HuH-7.5 (cell line): ENCODE measurements at places on chromosomes 3 and 15.

DNA sequence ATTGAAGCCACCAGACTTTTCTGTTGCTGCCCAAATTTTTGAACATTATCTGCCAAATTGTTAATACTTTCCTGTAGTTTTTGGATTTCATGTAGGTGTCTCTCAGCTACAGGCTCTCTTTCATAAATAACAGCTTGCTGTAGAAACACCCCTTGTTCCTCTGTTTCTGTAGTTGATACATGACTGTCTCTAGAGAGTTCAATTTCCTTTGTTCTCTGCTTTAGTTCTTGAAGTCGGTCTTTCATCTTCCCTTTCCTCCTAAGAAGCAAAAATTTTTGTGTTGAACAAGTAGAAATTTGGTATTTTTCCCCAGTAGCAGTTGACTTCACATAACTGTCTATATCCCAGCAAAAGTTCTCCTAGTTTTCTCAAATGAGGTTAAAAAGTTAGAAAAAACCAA is 13.4 kb downstream of the STX19 start:
- no peak for DNase-seq

GRCh38 chr3:18687286-18687685 is 262.1 kb upstream of the SATB1 start:
- no peak for DNase-seq

- DNase-seq = no peak
These were observed 1119.0 kb downstream of the NAALADL2 start for GRCh38 chr3:175977968-175978752.

DNA sequence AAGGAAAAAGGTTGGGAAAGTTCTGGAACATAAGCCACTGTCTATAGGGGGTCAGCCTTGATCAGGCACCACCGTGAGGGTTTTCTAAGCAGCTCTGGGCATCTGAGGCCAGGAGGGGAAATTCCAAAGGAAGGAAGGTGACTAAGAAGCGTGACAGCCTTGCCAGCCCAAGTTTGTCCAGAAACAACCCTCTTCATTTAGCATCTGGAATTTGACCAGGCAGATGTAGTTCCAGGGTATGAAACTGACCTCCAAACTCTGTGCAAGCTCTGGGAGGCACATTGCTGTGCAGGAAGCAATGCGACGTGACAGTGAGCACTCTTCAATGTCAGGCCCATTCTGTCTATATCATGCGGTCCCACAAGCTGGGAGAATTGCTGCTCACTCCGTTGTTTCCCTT is 85.4 kb upstream of the TPM1 start:
- no peak for DNase-seq

GRCh38 chr3:133930341-133930933 is 34.8 kb upstream of the RAB6B start:
- DNase-seq = peak; percentile 56

DNA sequence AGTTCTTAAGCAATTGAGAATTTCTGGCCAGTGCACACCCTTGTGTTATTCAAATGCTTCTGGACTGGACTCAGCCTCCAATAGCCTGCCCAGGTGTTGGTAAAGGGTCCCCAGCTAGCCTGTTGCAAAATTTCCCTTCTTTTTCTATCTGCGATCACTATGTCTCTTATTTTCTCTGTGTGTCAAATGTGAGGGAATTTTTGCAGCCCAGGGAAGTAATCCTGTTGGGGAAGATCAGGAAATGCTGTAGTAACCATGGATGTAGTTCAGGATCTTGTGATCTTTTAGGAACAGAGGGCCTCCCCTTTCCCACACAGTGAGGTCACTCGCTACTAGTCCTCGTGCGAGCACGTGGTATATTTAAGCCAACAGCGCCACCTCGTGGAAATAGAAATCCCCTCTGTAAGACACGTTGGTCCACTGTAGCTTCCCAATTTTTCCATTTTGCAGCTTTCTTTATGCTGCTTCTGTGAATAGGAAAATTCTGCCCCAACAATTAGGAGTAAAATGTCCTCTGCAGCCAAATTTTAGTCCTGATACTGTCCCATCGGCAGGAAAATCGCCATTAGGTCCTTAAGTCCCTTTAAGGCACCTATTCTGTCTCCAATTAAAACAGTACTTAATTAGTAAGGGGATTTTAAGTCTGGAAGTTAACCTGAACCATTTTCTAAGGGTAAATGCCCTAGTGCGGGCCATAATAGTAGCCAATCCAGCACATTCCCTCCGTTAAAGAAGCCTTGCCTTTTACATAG is 4.0 kb upstream of the SMCO1 start:
- no peak for DNase-seq

DNA sequence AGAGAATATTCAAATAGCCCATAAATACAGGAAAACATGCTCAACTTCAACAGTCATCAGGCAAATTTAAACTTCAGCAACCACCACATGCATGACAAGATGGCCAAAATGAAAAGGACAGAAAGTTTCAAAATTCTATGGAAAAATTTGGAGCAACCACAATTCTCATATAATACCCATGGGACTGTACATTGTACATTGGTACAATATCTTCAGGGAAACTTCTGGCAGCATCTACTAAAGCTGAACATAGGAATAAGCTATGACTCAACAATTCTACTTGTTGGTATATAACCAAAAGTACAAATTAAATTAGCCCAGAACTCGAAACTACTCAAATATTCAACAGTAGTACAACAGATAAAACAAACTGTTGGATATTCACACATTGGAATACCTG is 847.6 kb downstream of the TBL1XR1 start:
- DNase-seq = no peak

DNA sequence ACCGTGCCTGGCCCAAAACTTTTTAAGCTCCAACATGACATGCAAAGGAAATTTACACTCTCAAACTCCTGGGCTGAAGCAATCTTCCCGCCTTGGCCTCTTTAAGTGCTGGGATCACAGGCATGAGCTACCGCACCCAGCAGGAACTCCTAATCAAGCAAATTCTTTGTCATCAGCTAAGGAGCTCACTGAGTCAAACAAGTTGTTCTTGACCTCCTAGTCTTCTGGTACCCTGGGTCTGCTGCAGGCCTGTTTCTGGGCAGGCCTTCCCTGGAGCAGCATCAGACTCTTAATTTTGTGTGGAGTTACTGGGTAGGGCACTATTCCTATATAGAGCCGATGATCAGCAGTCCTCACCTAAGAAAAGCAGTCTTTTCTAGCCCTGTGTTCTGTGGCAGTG is 68.4 kb upstream of the FLNB start:
- no peak for DNase-seq

DNA sequence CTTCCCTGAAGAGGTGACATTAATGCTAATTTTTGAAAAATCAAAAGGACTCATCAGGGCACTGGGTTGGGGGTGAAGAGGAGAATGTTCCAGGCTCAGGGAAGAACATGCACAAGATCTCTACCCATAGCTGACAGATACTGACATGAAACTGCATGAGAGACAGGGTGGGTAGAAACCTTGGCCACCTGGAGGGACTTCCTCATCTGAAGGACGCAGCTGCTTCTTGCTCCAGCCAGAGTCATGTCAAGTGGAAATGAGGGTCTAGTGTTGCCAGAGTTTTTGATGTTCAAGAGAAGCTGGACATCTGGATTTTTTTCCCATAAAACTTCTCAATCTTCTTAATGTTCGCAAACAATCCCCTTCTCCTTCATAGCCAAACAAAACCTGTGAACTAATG is 29.7 kb downstream of the AMOTL2 start:
- no peak for DNase-seq

DNA sequence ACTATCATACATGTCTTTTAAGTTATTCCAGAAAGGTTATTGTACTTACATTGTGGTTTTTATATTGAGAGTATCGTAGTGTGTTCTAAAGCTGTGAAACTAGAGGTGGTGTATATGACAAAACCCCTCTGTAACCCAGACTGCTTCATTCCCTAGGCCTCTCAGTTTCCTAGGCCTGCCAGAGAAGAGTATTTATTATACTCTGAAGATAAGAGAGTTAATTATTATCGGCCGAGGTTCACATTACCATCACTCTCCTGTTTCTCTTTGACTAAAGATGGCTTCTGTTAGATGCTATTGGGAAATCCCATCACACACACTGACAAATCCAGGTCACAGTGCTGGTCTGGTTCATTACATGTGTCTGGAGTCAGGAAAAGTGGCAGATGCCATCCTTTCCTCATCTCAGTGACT is 20.5 kb downstream of the EXOSC7 start:
- peak; percentile 68 for DNase-seq

DNA sequence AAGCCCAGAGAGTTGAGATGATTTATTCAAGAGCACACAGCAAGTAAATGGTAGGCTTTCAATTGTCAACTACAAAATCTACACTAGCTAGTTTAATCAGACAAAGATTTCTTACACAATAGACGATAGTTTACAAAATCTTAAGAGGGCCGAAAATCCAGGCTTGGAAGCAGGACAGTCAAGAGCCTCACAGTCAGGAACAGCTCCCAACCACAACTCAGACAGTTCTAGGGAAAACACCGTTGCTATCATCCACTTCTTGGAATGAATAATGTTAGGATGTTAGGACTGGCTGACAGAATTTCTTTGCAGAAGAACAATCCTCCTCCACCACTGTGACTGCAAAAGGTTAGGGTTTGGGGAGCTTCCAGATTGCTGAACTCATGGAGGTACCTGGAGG is 290.8 kb upstream of the ZPLD1 start:
- no peak for DNase-seq

DNA sequence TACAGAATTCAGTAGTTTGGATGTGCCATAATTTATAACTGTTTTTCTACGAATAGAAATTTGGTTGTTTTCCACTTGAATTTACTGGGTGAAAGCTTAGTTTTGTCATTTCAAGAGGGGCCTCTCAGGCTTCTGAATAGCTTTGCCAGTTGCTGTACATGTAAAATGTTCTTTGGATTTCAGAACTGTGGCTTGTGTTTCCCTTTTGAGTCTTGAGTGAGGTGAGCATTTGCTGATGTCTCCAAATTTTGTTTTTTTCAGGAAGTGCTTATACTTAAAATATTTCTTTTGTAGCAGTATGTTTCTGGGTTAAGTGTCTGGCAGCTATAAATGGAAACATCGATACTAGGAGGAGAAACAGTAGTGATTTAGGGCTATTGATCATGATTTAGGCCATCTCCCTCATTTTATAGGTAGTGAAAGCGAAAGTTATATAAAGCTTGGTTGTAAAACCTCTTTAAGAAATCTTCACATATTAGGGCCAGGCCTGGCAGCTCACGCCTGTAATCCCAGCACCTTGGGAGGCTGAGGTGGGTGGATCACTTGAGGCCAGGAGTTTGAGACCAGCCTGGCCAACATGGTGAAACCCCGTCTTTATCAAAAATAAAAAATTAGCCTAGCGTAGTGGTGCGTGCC is 9.2 kb upstream of the TRAK1 start:
- no peak for DNase-seq

DNA sequence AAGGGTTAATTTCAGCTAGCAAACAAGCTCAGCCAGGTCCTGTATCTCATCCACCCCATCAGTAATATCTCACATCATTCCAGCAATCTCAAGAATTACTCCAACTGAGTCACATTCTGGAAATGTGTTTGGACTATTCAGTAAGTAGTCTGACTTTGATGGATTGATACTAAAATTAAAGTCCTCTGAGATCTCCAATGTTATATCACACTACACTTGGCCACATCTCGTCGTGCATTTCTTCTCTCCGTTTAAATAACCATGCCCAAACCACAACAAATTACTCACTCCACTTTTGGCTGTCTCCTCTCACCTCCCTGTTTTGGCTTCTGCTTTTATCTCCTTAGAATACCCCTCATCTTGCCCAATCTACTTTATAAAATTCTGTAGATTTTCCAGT is 292.2 kb downstream of the PYDC2 start:
- DNase-seq = no peak

DNA sequence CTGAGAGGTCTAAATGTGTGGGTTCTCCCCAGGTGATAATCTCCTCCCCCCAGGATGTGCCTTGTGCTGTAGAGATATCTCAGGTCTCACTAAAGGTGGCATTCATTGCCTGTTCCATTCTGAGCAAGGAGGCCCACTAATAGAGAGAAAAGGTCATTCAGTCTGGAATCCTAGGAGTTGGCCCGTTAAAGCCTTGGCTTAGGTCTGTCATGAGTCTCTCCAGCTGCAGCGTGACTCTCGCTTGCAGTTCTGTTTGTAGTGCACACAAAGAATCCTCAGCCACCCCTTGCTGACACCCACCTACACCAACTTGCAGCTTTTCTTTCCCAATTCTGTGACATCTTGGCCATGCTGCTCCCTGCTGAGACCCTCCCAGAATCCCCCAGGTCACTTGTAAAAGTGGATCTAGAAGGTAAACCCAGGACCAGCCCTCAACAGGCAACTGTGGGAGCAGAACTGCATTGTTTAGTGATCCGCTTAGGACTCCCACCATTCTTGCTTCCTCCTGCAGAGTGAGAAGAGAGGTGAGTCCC is 17.7 kb downstream of the MAGEF1 start:
- DNase-seq = no peak

- DNase-seq = no peak
These were observed 57.1 kb upstream of the BCL6 start for GRCh38 chr3:187802203-187802927.

DNA sequence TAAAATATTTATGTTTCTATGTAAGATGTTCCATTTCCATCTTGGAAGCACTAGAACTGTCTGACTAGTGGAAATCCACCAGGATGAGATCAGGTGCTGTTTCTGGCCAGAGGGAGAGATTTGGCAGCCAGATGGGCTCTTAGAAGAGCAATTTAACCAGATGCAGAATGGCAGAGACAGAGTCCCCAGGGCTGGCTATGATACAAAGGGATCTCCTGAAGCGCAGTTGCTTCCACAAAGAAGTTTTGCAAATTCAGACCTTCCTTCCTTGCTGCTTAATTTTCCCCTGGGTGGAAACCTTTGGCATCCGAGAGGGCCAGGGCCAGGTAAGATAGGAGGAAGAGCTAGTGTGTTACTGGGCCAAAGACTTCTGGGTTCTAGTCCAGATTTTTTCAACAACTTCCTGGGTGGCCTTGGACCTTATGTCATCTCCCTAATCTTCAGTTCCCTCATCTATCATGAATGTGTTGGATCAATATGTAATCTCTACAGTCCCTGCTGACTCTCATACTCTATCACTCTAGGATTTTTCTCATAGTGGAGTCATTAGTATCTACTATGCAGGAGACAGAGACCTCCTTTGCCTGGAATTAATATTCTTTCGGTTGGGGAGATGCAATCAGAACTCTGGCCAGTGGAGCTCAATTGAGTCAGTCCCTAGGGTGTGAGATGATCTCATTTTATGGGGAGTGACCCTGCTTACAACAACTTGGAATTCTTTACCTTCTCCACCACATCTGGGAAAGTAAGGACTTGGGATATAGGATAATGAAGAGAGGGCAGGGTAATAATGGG is 41.1 kb upstream of the NDUFB4 start:
- DNase-seq = no peak
